K562 (cell line): ENCODE measurements at places on chromosomes 5 and 9. TPM values are rescaled to one million over a fixed set of nuclear protein-coding genes. Genes with fewer than 3 reads are reported as not detected.

DNA sequence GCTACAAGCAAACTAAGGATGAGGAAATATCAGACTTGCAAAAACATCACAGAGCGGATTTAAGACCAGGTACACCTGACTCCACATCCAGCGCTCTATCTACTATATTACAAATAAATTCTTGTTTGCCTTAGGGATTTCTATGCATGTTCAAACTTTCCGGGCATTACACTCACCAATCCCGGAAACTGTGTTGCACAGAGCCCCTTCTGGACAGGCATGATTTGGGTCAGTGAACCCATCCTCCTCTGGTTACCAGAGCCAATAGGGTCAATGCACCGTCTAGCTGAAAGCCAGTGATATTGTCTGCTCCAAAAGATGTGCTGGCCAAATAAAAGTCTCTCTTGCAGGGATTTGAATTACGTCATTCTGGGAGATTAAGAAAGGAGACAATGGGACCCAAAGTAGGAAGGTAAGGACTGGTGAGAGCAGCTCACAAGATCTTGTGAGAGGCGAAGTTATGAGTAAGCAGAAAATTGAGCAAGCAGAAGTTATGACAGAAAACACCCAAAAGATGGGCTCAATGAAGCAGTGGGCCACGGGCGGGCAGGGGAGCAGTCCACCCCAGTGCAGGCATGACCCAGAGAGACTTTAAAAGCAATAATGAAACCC, 155.8 kb upstream of the RAI14 start:
- DNase-seq = no peak

- no peak for DNase-seq
These were observed 3.6 kb downstream of the BRIX1 start for GRCh38 chr5:34919077-34919476.

DNA sequence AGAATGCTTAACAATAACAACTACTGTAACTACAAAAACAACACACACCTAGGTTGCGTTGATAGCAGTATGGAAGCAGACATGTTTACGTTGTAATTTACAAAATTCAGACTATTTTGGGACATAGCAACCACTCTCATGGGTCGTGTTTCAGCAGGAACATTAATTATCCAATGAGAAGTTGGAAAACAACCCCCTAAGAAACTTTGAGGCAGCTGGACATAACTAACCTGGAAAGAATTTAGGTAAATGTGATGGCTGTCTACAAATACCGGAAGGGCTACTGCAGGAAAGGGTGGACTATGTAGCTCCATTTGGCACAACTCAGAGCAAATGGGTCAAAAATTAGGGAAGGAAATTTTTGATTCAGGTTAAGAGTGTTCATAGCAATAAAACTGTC, 409.3 kb downstream of the ADGRV1 start:
- DNase-seq = no peak

The ZNF366 gene
- not detected in 2 replicates for total RNA-seq

The ANGPTL2 gene
- not detected in 2 replicates for total RNA-seq

DNA sequence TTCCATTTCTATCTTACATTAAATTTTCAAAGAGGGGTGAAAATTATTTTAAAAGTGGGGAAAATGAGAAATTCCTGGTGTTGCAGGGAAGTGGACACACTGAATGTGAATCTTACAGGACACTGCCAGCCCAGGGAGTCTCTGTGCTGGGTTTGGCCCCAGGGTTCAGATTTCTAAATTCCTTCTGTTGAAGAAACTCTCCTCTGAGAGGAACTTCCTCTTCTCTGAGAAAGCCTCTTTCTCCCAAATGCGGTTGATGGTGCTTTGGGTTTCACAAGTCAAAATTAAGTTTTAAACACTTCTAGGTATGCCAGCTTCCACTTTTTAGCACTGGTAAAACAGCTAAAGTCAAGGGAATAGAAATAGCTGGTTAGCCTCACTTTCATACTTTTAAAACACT, 317.9 kb upstream of the ITGA1 start:
- no peak for DNase-seq

The THOC3 gene
- 111 and 115 TPM in 2 replicates for total RNA-seq

GRCh38 chr5:151199581-151200185, 24.2 kb downstream of the CCDC69 start:
- DNase-seq = no peak

DNA sequence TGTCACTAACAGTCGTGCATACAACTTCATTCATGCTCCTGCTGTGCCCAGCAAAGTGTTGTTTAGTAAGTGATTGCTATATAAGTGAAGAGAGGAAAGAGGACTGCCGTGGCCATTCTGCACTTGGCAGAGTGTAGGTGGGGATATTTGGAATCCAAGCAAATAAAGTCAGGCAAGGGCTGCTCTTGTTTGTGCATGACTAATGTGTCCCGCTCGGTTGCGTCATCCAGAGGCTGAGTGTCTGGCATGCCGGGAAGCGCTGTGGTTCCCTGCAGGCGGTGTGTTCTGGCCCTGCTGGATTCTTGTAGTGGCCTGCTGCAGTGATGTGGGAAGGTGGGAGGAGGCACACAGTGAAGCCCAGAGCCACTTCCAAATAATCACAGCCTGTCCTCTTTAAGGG, 136.9 kb upstream of the ANKH start:
- DNase-seq = peak; percentile 33

The WDR38 gene
- total RNA-seq = not detected in 2 replicates

The ZDHHC11B gene
- 0.16 TPM in 1 of 2 replicates, not detected in the other for total RNA-seq

The SLC6A7 gene
- not detected in 2 replicates for total RNA-seq
